Upper lobe of right lung (tissue), 1 donor: ENCODE measurements at places on chromosomes 16 and 17.
A peak's percentile ranks its signal among the peaks of the same experiment; 100 is the strongest.

DNA sequence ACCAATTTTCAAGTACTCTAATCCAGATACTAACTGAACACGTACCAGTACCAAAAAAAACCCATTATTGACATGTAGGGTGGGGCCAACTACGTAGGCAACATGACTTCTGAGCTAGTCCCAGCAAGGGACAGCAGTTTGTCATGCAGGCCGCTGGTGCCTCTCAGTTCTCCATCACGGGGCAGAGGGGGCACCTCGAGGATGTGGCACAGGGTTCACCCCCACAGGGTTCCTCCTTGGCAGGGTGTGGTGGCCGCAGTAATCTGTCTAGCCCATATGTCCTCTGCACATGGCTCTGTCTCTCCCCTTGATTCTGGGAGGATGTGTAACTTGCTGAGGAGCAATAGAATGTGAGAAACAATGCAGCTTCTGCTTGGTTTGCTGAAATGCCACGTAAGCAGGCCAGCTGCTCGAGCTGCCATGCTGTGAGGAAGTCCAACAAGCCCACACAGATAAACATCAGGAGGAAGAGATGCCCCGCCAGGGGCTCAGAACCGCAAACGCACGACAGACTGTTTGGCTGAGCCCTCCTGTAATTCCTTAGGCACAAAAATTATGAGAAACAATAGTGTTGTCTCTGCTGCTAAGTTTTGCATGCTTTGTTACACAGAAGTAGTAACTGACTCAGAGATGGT is 62.4 kb downstream of the NT5M start:
- H3K4me3 ChIP-seq: no peak overlapping the region
- H3K27me3 ChIP-seq: no peaks in the 10 kb centered on the region
- H3K4me1 ChIP-seq: peaks cover 11% of the 10 kb centered on the region
- H3K27ac ChIP-seq: no peak overlapping the region

- peaks cover 31% of the 10 kb centered on the region for H3K4me1 ChIP-seq
- H3K36me3 ChIP-seq: no peaks in the 10 kb centered on the region
- H3K27me3 ChIP-seq: peaks cover 79% of the 10 kb centered on the region
- no peak overlapping the region for H3K4me3 ChIP-seq
- peak; percentile 64 for DNase-seq
Measured at GRCh38 chr17:79800325-79801155, 3.7 kb upstream of the CBX8 start.

DNA sequence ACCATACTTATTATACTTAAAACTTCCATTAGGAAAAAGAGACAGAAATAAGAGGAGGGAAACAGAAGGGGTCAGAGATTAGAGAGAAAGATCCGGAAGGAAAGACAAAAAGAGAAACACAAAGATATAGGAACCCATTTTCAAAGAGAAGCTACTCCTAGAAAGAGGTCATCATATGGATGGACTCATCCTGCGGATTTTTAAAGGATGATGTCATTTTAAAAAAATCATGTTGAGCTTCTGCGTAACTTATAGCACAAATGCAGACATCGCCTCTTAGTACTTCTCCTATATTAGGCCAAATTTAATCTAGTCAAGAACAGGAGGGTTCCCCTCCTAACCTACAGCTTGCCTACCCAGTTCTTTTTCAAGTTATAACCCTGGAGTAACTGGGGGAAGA is 18.1 kb downstream of the EFTUD2 start:
- H3K36me3 ChIP-seq: peaks cover 100% of the 10 kb centered on the region
- H3K4me3 ChIP-seq: no peak overlapping the region
- H3K27ac ChIP-seq: no peak overlapping the region
- H3K27me3 ChIP-seq: no peaks in the 10 kb centered on the region
- no peak for DNase-seq

- peaks cover 11% of the 10 kb centered on the region for H3K36me3 ChIP-seq
- DNase-seq: no peak
- H3K4me3 ChIP-seq: no peak overlapping the region
- no peaks in the 10 kb centered on the region for H3K27me3 ChIP-seq
Measured at GRCh38 chr16:67459861-67460150, 21.2 kb downstream of the ATP6V0D1 start.

- no peaks in the 10 kb centered on the region for H3K27me3 ChIP-seq
- H3K36me3 ChIP-seq: no peaks in the 10 kb centered on the region
- no peak for DNase-seq
- no peaks in the 10 kb centered on the region for H3K4me1 ChIP-seq
- no peak overlapping the region for H3K4me3 ChIP-seq
Measured at GRCh38 chr16:76194616-76195015, 82.6 kb upstream of the CNTNAP4 start.

- H3K27me3 ChIP-seq: no peaks in the 10 kb centered on the region
- H3K36me3 ChIP-seq: no peaks in the 10 kb centered on the region
- DNase-seq: no peak
Measured at GRCh38 chr16:74991593-74992403, 6.9 kb upstream of the WDR59 start.

- H3K27ac ChIP-seq: peak overlapping the region; percentile 98
- H3K36me3 ChIP-seq: peaks cover 14% of the 10 kb centered on the region
- H3K4me1 ChIP-seq: peaks cover 55% of the 10 kb centered on the region
- peak; percentile 71 for DNase-seq
- H3K4me3 ChIP-seq: peak overlapping the region; percentile 85
Measured at GRCh38 chr17:59842901-59843652, 49.7 kb downstream of the TUBD1 start.

DNA sequence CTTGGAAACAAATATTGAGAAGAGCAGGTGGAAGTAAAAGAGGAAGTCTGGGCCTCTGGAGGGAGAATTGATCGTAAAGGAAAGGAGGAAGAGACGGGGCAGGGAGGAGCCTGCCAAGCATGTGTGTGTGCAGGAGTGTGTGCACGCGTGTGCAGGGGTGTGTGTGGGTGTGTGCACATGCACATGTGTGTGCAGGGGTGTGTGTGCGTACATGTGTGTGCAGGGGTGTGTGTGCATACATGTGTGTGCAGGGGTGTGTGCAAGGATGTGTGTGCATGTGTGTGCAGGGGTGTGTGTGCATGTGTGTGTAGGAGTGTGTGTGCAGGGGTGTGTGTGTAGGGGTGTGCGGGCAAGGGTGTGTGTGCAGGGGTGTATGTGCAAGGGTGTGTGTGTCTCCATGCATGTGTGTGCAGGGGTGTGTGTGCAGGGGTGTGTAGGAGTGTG is 10.0 kb downstream of the CEP295NL start:
- no peak overlapping the region for H3K27ac ChIP-seq
- no peak overlapping the region for H3K4me3 ChIP-seq
- peaks cover 59% of the 10 kb centered on the region for H3K4me1 ChIP-seq
- DNase-seq: no peak
- no peaks in the 10 kb centered on the region for H3K36me3 ChIP-seq

GRCh38 chr16:69853481-69853880 is 91.3 kb downstream of the WWP2 start:
- DNase-seq: no peak
- peaks cover 11% of the 10 kb centered on the region for H3K4me1 ChIP-seq
- H3K4me3 ChIP-seq: no peak overlapping the region

- no peaks in the 10 kb centered on the region for H3K27me3 ChIP-seq
- no peak overlapping the region for H3K27ac ChIP-seq
- peaks cover 20% of the 10 kb centered on the region for H3K4me1 ChIP-seq
- peaks cover 64% of the 10 kb centered on the region for H3K36me3 ChIP-seq
- DNase-seq: no peak
- no peak overlapping the region for H3K4me3 ChIP-seq
Measured at GRCh38 chr17:63635787-63636186, 13.6 kb downstream of the MAP3K3 start.

- H3K36me3 ChIP-seq: no peaks in the 10 kb centered on the region
- H3K4me3 ChIP-seq: peak overlapping the region; percentile 68
- no peaks in the 10 kb centered on the region for H3K27me3 ChIP-seq
- peak overlapping the region; percentile 53 for H3K27ac ChIP-seq
- H3K4me1 ChIP-seq: peaks cover 20% of the 10 kb centered on the region
Measured at GRCh38 chr17:82023447-82024241, 539 bp downstream of the LRRC45 start.

GRCh38 chr17:39699818-39700147 is at the start of gene ERBB2:
Gene ERBB2, plus strand, starts transcription at chr17:39700064. Its CDS starts 175 bp downstream, at chr17:39700239.
- no peaks in the 10 kb centered on the region for H3K27me3 ChIP-seq
- no peaks in the 10 kb centered on the region for H3K36me3 ChIP-seq

DNA sequence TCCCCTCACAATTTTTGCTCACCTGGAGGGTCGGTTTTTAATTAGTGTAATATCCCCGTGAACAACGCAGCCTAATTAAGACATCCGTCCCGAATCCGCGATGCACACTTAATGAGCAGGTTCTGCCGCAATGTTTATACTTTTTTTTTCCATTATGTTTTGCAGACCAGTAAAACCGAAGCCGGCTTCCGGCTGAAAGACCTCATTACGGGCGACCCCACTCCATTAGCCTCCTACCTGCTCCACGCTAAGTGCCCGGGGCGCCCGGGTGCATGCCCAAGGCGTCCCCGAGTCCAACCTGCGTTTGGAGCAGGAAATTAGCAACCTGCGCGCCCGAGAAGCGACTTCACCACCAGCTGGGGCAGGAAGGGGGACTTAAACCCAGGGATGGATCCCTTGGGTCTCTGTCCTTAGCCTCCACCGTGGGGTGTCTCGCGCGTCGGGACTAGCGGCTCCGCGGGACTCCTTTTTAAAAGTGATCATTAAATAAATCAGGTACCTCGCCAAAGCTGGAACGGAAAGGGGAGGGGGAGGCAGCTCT is 1.7 kb downstream of the RBFOX3 start:
- no peaks in the 10 kb centered on the region for H3K4me1 ChIP-seq
- no peaks in the 10 kb centered on the region for H3K36me3 ChIP-seq
- H3K27me3 ChIP-seq: peaks cover 87% of the 10 kb centered on the region
- no peak overlapping the region for H3K27ac ChIP-seq

DNA sequence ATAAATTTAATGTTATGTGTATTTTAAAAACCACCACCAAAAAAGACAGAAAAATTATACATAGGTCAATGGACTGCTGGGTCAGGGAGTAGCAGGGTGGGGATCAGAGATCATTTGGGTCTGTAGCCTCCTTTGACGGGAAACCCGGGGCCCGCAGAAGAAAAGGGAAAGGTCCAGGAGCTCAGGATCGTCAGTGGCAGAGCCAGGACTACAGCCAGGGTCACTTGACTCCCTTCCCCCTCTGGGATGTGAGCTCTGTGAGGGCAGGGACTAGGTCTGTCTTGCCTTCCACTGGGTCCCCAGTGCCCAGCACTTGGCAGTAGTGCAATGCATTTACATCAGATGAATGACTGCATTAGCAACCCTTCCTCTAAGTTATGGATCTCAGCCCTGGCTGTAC is 62.1 kb downstream of the TOM1L2 start:
- H3K4me1 ChIP-seq: peaks cover 27% of the 10 kb centered on the region
- no peaks in the 10 kb centered on the region for H3K27me3 ChIP-seq
- no peak overlapping the region for H3K4me3 ChIP-seq
- H3K27ac ChIP-seq: no peak overlapping the region

DNA sequence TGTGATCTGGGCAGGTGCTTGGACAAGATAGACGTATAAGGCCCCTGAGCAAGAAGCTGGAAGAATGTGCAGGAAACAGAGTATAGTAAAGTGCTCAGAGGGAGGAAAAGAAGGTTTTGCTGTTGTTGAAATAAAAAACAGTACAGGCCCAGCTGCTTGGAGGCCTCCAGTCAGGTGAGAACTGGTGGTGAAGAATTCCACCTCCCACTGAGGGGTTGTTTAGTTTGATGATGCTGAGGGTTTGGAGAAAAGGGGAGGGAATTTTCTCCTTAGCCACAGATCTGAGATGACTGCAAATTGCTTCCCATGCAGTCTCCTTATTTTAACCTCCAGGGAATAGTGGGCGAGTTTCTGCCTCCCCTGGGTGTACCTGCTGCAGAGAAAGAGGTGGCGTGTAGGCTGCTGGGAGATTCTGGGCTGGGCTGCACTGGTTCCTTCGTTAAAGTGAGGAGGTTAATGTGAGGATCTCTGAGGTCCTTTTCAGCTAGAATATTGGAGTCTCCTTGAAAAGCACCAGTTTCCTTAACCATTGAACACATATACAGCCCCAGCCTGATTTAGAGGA is 25.8 kb downstream of the SMPD3 start:
- peaks cover 11% of the 10 kb centered on the region for H3K4me1 ChIP-seq
- H3K4me3 ChIP-seq: no peak overlapping the region
- no peak overlapping the region for H3K27ac ChIP-seq
- H3K27me3 ChIP-seq: no peaks in the 10 kb centered on the region
- no peaks in the 10 kb centered on the region for H3K36me3 ChIP-seq
- DNase-seq: no peak

DNA sequence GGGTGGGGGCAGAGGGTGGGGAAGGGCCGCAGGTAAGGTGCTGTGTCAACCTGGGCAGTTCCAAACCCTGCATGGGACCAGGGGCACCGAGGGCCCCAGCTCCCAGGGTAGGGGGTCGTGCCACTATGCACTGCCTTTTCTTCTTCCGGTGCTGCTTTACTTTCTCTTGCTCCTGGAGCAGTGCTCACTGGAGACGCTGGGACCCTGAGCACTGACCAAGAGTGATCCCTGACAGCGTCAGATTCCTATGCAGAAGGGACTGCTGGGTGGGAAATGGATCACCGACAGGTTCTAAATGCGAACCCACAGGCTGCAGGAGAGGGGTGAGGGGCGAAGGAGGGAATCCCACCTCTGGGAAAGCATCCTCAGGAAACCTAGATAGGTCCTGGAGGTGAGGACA is 470.1 kb downstream of the SOX9 start:
- H3K36me3 ChIP-seq: no peaks in the 10 kb centered on the region
- DNase-seq: no peak
- H3K27ac ChIP-seq: no peak overlapping the region
- H3K4me1 ChIP-seq: peaks cover 17% of the 10 kb centered on the region
- H3K4me3 ChIP-seq: peak overlapping the region; percentile 59

DNA sequence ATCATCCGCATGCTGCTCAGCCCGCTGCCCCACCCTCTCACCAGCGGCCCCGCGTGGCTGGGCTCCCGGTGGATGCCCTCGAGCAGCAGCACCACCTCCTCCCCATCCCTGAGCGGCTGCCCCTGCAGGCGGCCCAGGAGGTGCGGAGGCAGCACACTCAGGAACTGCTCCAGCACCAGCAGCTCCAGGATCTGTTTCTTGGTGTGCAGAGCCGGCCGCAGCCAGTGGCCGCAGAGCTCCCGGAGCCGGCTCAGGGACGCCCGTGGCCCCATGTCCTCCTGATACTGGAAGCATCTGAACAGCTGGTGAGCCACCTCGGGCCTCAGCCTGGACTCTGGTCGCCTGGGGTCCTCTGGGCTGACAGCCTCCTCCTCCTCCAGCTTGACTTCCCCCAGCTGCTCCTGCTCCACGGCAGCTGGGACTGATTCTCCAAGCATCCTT is 6.6 kb downstream of the ZSCAN10 start:
- DNase-seq: no peak
- H3K4me1 ChIP-seq: peaks cover 15% of the 10 kb centered on the region
- peaks cover 7% of the 10 kb centered on the region for H3K27me3 ChIP-seq
- no peaks in the 10 kb centered on the region for H3K36me3 ChIP-seq
- no peak overlapping the region for H3K4me3 ChIP-seq
